ENCODE measurements at places on chromosomes 2 and 18.

- H3K36me3 ChIP-seq, result no peaks in the 10 kb centered on the region
- no peaks in the 10 kb centered on the region for H3K4me1 ChIP-seq
- H3K27me3 ChIP-seq, result no peaks in the 10 kb centered on the region
- DNase-seq, result peak; percentile 84
- no peak overlapping the region for H3K27ac ChIP-seq
Measured at GRCh38 chr2:230956827-230957755, 32.0 kb upstream of the GPR55 start.

- no peaks in the 10 kb centered on the region for H3K36me3 ChIP-seq
- H3K4me3 ChIP-seq, result no peak overlapping the region
- no peak overlapping the region for H3K27ac ChIP-seq
- H3K4me1 ChIP-seq, result no peaks in the 10 kb centered on the region
Measured at GRCh38 chr2:199896617-199897016, 14.5 kb upstream of the C2orf69 start.

GRCh38 chr18:79166702-79167101 is 97.5 kb downstream of the ATP9B start:
- H3K27ac ChIP-seq, result no peak overlapping the region
- no peak for DNase-seq
- H3K4me1 ChIP-seq, result no peaks in the 10 kb centered on the region
- H3K36me3 ChIP-seq, result no peaks in the 10 kb centered on the region
- H3K27me3 ChIP-seq, result no peaks in the 10 kb centered on the region

DNA sequence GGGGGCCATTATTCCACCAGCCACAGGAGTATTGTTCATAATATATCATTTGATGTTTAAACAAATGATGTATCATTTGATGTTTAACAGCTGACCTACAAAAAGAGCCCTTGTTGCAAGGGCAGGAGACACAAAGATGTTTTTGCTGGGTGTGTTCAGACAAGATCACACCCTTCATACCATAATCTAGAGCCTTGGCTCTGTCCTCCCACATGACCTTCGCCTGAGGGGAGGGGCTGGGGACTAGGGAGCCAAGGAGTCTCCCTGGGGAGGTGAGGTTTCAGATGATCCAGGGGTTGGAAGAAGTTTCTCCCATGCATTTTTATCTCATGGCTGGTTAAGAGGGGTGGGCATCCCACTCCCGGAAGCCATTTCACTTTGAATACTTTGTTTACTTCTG is 33.5 kb downstream of the CDC42EP3 start:
- DNase-seq, result no peak
- H3K4me3 ChIP-seq, result no peak overlapping the region
- no peaks in the 10 kb centered on the region for H3K36me3 ChIP-seq
- H3K27me3 ChIP-seq, result no peaks in the 10 kb centered on the region

- no peaks in the 10 kb centered on the region for H3K27me3 ChIP-seq
- H3K36me3 ChIP-seq, result no peaks in the 10 kb centered on the region
- H3K4me3 ChIP-seq, result no peak overlapping the region
- no peak for DNase-seq
- no peaks in the 10 kb centered on the region for H3K4me1 ChIP-seq
Measured at GRCh38 chr2:9752441-9753275, 90.6 kb upstream of the TAF1B start.

DNA sequence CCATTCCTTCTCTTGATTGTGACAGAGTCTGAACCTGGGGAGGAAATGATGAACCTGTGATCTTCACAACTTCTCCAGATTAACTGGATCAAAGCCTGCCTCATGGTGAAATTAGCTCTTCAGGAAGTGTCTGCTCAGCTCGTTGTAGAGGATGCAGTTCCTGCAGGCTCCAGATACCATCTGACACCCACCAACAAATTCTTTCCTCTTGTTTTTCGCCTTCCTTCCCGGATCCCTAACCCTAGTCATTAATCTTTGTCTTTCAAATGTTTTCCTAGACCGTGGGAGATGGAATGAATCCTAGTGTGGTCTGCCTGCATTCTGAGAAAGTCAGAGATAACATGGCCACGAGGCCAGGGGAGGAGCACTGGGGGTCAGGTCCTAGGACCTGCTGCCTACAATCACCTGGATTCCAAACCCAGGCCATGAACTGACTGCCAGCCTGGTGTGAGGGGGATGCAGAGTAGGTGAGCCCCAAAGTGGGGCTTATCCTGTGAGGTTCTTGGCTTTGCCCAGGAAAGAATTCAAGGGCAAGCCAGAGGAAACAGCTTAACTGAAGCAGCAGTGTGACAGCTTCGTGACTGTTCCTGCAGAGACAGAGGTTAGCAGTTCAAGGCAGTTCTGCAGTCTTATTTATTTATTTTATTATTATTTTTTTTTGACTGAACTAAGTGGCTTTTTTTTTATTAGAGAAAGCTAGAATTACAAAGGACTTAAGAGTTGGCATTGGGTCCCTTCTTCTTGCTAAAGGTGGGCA is 67.8 kb downstream of the DIPK1C start:
- no peaks in the 10 kb centered on the region for H3K27me3 ChIP-seq
- H3K4me1 ChIP-seq, result no peaks in the 10 kb centered on the region
- no peak overlapping the region for H3K4me3 ChIP-seq
- DNase-seq, result no peak

GRCh38 chr2:15031745-15032240 is 399.3 kb downstream of the LRATD1 start:
- no peak overlapping the region for H3K27ac ChIP-seq
- no peak for DNase-seq
- no peaks in the 10 kb centered on the region for H3K27me3 ChIP-seq
- H3K4me3 ChIP-seq, result no peak overlapping the region

- peak overlapping the region; percentile 89 for H3K27ac ChIP-seq
- H3K36me3 ChIP-seq, result no peaks in the 10 kb centered on the region
- peak overlapping the region; percentile 47 for H3K4me3 ChIP-seq
- no peaks in the 10 kb centered on the region for H3K27me3 ChIP-seq
Measured at GRCh38 chr2:170817093-170818035, 677 bp downstream of the GAD1 start.

Measured in aorta (tissue), 5 donors.